ENCODE measurements at places on chromosomes 6 and 20. TPM values are rescaled to one million over a fixed set of nuclear protein-coding genes. Genes with fewer than 3 reads are reported as not detected.

DNA sequence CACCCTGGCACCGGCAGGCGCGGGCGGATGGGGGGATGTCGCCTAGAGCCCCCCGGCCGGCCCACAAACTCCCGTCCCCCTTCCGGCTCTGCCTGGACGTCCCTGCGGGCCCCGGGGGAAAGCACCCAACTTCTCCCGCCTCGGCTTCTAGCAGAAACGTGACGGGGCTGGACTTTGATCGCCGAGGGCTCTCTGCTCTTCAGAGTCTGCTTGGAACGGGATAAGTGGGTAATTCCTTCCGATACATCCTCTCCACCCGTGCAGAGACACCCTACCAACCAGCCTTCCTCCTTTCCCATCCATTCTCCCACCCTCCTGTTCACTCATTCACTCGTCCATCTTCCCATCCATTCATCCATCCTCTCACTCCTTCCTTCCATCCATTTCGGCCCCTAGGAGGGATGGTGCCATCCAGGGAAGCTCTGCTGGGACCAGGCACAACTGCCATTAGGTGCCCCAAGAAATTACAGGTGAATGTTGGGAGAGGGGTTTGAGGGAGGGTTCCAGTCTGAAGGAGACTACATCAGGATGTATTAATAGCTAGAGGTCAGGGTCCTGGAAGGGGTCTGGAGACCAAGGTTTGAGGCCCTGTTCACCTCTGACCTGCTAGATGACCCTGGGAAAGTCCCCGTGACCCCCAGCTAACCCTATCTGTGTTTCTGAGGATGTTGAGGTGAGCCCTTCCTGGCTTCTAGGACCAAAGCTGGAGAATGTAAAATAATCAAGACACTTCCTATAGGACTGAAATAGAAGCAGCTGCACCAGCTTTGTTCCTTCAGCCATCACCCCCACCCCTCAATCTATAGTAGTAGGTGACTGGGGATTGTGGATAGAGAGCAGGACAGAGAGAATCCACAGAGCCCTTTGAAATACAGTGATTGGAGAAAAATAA is 538 bp downstream of the TTLL9 start:
- DNase-seq, result no peak

The TP53TG5 gene
- total RNA-seq, result not detected

DNA sequence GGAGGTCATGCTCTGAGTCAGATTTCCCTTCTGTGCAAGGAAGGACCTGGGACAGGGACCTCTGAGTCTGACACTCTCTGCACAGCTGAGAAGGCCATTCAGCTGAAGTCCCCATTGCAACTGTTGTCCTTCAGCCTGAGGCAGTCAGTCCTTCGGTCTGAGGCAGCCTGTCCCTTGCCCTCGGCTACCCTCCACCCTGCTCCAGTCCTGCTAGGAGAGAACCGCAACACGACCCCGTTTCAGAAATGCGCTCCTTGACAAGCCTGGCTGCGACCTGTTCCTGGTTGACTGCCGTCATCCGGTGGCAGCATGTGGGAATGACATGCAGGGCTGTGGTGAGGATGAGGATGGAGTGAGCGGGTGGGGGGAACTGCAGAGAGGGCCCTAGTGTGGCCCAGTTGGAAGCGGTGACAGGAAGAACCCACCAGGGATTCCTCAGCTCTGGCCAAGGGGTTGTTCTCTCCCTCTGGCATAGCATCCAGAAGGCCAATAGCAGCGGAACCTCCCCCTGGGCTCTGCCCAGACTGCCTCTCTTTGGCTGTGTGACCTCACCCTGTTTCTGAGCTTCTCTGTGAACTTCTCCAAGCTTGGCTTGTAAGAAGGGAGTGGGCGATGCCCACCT is 40.3 kb upstream of the ANGPT4 start:
- DNase-seq, result peak; percentile 51

GRCh38 chr6:105259913-105260889 is 80.4 kb upstream of the POPDC3 start:
- no peak for DNase-seq

DNA sequence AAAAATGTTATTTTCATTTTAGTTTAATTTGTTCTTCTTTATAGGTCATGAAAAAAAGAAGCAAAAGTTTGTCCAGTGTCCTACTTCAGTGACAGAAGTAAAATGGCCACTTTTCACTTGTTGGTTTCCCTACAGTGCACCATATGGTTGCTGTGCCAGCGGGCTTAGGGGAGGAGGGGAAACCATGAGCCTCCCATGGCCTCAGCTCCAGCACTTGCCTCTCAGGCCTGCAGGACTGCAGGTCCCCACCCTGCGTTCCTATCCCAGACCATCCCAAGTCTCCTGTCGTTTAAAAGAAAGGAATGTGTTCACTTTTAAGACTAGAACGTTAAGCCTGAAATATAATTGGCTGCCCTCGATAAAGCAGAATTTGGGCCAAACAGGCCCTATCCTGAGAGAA is 210.0 kb upstream of the TAB2 start:
- DNase-seq, result no peak

- no peak for DNase-seq
Measured at GRCh38 chr6:152004896-152005295, 197.4 kb downstream of the ESR1 start.

The GTF2H4 gene
- total RNA-seq, result 13.4 TPM

DNA sequence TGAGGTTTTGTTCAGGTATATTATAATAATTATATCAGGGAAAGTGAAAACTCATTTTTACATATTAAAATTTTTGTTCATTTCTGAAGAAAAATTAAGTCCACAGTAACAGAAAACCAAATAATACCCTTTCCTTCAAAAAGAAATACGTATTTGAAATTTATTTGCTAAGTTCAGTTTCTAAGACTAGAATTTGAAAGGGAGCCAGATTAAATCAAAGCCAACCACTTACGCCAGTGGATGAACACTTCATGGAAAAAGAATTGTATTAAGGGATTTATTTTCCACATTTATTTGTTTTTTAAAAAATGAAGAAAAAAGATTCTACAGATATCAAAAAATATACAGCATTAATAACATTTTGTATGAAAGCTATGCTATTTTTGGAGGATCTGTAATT is 654.4 kb downstream of the EYS start:
- DNase-seq, result no peak

DNA sequence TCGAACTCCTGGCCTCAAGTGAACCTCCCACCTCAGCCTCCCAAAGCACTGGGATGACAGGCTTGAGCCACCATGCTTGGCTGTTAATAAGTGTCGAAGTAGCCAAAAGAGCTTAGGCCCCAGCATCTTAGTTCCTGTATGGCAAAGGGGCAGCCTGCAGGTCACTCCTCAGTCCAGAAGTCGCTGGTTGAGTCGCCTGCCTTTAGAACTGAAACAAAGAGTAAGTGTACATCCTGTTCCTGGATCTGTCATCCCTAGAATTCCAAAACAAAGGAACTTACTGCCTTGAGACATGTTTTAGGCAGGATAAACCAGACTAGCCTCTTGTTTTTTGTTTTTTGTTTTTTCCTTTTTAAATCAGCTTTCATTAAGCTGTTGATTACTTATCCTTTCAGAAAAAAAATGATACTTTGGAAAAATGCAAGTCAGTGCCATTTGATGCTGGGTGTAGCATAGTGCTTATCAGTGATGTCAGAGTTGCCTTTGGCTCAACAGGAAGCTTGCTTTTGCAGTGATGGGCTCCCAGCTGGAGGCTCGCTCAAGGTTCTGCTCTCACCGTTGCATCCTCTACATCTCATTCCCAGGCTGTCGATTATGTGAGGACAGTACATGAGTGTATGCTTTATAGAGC is 9.0 kb downstream of the ACTR5 start:
- no peak for DNase-seq

DNA sequence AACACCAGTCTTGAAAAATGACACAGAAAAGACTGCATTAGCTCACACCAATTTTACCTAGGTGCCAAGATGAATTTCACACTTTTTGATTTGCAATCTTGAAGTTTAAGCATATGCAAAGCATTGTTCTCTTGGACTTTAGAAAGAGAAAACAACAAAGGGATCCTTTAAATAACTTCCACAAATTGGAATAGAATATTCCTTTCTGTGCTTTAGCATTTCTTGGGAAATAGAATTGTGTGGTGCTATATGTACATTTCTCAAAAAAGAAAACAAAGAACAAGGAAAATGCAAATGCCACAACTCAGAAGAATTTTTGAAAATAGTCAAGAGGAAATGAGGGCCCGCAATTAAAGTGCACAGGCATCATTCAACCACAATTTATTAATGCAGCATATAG is 17.0 kb downstream of the HTR1B start:
- no peak for DNase-seq

- DNase-seq, result peak; percentile 99
Measured at GRCh38 chr6:108558372-108559096, 2.2 kb upstream of the FOXO3 start.

The CRISP2 gene
- not detected for total RNA-seq

DNA sequence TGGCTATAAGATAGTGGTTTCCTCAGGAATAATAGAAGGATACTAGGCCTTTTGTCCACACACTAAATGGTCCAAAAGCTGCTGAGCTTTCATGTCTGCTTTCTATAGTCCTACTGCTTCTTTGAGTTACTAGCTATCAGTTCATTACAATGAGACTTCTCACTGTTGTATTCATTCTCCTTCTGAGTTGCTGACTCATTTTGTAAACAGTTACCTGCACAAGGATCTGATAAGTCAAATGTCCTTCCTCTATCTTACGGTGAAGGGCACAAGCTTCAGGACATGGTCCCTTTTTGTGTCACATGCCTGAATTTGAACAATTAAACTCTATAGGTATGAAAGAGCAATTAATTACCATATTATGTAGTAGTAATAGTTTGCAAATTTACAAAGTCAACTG is 90.5 kb downstream of the MAN1A1 start:
- DNase-seq, result no peak

The PCK1 gene
- not detected for total RNA-seq

DNA sequence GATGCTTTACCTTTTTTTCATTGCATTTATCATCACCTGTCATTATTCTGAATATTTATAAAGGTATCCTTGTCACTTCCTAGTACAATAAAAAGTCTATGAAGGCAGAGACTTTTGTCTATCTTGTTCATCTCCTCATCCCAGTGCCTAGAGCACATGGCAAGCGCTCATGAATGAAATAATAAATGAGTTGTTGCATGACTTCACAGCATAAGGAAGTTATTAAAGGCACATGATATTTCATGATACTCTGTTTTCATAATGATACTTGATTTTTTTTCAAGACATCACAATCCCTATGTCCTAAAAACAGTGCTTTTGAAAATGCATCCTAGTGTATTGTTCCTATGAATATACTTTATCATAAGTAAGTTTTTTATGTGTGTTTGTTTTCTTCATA is 310.6 kb upstream of the RSPO3 start:
- no peak for DNase-seq

GRCh38 chr6:167528239-167528638 is 203.4 kb downstream of the TTLL2 start:
- no peak for DNase-seq

The COL11A2 gene
- under 0.01 TPM for total RNA-seq

DNA sequence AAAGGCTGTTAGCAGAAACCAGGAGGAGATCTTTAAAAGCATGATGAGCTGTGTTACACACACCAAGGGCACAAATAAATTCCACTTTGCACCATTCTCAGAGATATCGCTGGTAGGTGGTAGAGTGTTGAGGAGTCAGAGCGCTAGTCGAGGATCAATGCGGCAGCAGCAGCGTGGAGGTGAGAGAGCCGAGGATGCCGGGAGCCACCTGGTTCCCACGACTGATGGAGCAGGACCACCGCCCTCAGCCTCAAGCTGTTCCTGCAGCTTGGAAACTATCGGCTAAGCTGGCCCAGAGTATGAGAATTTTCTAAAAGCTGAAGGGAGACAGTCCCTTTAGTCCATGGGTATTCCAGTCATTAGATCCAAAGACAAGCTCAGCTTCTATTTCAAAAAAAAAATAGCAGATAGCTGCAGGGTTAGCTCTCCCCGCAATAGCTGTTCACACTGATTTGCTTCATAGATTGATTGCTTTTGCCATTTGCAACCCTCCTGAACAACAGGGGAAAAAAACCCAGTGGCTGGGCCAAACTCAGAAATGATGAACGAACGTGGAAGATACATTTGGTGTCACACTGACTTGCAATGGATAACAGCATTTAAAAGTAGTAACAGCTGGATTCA is 106.2 kb downstream of the LCA5 start:
- no peak for DNase-seq

DNA sequence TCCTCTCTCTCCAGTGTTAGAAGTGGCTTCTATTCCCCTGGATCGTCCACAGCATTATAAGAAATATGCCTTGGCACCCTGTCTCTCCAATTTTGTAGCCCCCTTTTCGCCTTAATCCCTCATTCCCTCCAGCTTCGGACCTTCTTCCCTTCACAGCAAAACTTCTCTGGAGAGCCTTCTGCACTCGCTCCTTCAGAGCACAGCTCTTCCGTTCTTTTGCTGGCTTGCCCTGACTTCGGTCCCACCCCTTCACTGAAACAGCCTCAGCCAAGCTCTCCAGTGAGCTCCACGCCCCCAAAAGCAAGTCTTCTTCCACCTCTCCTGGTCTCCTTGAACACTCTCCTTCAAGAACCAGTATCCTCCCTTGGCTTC is 134.7 kb upstream of the RNF24 start:
- DNase-seq, result peak; percentile 64

DNA sequence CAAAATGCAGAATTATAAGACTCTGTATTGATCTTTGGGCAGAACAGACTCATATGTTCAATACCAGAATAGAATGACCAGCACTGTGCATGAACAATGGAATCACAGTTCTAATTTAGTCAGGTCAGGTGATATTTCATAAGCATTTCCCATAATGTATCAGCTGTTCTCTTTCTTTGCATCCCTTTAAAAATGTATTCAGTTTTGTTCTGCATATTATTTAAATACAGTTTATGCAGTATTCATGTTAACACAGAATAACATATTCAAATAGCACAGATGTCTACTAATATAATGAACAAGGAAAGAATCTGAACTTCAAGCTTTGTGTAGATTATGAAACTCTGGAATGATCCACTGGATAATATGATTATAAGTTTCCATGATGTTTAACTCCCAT is 128.5 kb downstream of the LAMP5 start:
- no peak for DNase-seq

DNA sequence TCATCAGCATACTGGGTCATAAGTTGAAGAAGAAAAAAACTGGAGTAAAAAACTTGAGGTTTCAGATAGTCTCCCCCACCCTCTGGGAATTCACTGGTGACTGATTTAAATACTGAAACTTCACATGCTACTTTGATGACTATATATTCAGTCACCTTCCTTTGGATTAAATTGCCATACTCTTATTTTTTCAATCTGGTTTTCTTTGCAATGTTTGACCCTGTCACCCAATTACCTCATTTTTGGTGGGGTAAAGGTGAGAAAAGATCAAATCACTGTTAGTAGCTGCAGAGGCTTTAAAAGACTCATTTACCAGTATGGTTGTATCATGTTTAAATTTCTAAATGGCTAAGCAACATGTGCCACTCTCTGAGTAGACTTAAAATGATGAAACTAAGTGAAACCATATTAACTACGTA is 862.7 kb upstream of the FLRT3 start:
- DNase-seq, result no peak

- DNase-seq, result no peak
Measured at GRCh38 chr6:14321992-14322772, 204.6 kb downstream of the CD83 start.

The CGA gene
- total RNA-seq, result not detected
